ENCODE measurements at places on chromosomes 1 and 21.

DNA sequence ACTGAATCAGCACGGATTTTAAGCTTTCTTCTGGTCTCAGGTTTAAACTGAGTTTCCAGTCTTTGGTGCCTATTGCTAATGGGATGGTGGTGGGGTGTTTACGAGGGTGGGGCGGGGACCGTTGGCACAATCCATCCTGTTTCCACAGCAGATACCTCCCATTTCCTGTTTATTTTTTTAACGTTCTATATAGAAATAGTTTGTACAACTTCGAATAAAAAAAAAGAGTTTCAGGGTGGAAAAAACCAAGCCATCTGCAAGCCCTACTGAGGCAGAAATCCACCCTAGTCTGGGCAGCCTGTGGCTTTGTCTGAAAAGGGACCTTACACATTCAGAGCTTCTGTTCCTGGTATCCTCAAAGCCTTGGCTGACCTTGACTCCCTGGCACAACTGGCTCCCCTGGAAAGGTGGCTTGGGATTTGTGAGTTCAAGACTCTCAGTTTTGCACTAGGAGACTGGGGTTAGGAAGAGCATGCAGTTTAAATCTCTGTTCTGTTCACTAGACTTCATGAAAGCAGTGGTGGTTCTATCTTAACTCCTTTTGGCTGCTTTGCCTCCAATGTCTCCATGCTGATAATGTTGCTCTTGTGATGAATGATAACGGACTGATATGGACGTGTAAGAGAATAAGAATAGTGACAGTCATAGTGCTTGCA, 46.7 kb downstream of the VANGL2 start:
- DNase-seq: no peak

- no peak for DNase-seq
Observed at GRCh38 chr1:162185314-162186025, 116.0 kb downstream of the NOS1AP start.

- no peak for DNase-seq
Observed at GRCh38 chr1:90708236-90708786, 8.8 kb downstream of the BARHL2 start.

DNA sequence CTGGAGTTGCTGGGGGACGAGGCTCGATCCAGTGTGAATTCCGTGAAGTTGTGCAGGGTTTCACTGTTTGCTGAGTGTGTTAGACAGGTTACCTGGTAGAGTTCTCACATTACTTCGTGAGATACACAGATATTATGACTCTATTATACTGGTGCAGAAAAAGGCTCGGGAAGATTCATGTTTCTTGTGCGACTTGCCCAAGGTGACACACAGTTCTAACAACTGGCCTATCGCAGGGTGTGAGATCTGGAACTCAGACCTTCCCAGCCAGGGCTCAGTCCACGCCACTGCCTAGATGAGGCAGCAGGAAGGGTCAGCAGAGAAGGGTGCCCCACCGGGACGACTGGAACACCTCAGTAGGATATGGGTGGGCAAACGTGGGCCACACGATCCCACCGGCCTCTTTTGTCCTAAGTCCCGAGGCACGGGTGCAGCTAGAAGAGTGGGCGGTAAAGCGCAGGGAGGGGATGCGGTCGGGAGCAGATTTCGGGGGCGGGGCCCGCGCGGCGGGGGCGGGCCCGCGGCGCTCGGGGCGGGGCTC, 296 bp upstream of the RNPEP start:
- peak; percentile 75 for DNase-seq

DNA sequence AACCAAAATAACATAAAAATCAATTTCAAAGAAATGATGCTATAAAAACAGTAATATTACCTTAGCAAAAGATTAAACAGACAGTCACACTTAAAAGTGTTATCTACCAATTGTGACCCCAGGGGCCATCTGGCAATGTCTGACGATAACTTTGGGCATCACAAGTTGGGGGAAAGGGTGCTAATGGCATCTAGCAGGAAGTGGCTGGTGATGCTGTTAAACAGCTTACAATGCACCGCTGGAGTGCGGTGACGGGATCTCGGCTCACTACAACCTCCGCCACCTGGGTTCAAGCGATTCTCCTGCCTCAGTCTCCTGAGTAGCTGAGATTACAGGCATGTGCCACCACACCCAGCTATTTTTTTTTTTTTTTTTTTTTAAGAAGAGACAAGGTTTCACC, 27.6 kb downstream of the NUP133 start:
- no peak for DNase-seq

GRCh38 chr1:208174731-208175507, 69.3 kb downstream of the PLXNA2 start:
- no peak for DNase-seq

GRCh38 chr1:193629875-193630274, 443.5 kb upstream of the B3GALT2 start:
- no peak for DNase-seq

GRCh38 chr1:58695206-58695605, 4.7 kb downstream of the MYSM1 start:
- DNase-seq: no peak

- DNase-seq: no peak
Observed at GRCh38 chr1:205917466-205918238, 25.6 kb downstream of the SLC26A9 start.

GRCh38 chr21:35873441-35873840, 186.9 kb downstream of the SETD4 start:
- DNase-seq: no peak

- peak; percentile 68 for DNase-seq
Observed at GRCh38 chr1:189429610-189430009, 1048.1 kb downstream of the BRINP3 start.

- DNase-seq: no peak
Observed at GRCh38 chr1:177872308-177872900, 97.5 kb downstream of the SEC16B start.

DNA sequence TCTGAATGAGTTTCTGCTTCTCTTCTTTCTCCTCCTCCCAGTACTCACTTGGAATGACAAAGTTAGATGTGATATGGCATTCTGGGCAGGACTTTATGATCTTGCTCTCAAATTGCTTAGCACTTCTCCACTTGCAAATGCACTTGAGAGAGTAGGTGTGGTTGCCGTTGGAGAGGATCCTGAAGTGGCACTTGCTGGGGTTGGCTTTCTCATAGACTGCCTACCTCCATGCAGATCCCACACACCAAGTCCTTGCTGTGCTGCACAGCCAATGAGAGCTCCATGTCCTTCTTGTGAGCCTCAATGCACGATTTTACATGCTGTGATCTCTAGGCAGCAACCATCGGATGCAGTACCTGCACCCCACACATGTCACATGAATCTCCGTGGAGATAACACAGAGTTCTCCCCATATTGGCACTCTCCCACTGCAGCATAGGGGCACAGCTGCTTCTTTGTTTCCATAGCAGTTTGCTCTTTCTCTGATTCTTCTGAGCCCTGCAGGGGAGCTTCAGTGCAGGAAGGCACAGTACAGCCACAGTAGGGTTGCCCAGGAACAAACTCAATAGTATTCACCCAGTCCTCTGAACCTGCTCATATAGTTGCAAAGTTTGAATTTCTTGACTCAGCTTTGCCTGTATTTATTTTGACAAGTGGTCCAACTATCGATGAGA, 45.2 kb downstream of the ZNF691 start:
- no peak for DNase-seq

- peak; percentile 77 for DNase-seq
Observed at GRCh38 chr1:153509729-153510354, 25.9 kb downstream of the S100A6 start.
